ENCODE measurements at places on chromosomes 12 and 14.

GRCh38 chr14:55777877-55778276, 197.9 kb downstream of the KTN1 start:
- no peak for DNase-seq

DNA sequence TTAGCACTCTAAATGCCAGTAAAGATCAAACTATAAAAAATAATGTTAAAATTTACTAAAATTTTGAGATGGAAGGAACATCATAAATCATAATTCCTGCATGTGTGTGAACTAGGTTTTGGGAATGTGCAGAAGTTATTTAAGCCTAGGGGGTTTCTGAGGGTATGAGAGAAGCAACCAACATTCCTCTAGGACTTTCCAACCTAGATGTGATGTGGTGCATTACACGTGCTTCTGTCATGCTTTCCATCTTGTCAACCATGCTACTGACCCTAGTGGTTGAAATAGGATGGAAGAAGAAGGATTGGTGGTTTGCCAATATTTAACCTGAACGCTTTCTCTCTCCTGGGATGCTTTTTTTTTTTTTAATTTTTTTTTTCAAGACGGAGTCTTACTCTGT, 209.3 kb downstream of the AEBP2 start:
- no peak for DNase-seq

- no peak for DNase-seq
Measured at GRCh38 chr14:73784181-73784987, 67.2 kb upstream of the PTGR2 start.

- DNase-seq, result no peak
Measured at GRCh38 chr12:105554223-105554678, 223.8 kb downstream of the C12orf75 start.

GRCh38 chr12:71948390-71948789, 9.7 kb downstream of the TPH2 start:
- no peak for DNase-seq

DNA sequence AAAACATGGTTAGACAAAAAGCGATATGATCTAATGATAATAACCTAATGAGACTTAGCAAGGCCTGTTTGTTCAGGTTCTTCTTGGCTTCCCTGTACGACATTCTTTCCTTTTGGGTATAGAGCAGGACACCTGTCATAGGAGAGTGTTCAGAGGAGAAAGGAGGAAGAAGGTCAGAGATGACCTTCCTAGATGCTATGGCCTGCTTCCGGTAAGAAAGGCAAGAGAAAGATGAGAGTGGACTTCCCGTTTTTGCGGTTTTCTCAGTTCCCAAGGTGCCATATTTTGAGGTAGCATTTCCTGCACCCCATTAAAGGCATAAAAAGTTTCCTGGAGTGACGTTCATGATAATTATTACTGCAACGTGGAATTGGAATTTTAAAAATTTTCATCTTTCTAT, 8.7 kb downstream of the CLEC4E start:
- no peak for DNase-seq

GRCh38 chr12:105961821-105962671, 176.7 kb downstream of the NUAK1 start:
- no peak for DNase-seq

- DNase-seq, result no peak
Measured at GRCh38 chr14:101065246-101065645, 161.7 kb upstream of the RTL1 start.

DNA sequence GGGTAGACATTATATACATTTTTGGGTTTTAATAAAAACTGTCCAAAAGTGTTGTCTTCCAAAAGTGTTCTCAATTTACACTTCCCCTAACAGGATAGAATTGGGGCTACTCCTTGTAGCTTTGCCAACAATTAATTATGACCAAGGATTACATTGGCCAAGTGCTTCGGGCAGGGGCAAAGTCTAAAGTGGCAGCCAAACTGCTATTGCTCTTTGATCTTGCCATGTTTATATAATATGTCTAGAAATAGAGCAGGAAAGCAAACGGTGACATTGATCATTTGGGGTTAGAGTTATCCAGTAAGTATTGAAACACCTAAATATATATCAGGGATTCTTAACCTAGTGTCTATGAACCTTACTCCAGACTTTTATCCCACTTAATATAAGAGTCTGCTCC, 31.2 kb upstream of the IGF1 start:
- DNase-seq, result no peak

- no peak for DNase-seq
Measured at GRCh38 chr12:47353508-47353907, 273.7 kb upstream of the AMIGO2 start.

DNA sequence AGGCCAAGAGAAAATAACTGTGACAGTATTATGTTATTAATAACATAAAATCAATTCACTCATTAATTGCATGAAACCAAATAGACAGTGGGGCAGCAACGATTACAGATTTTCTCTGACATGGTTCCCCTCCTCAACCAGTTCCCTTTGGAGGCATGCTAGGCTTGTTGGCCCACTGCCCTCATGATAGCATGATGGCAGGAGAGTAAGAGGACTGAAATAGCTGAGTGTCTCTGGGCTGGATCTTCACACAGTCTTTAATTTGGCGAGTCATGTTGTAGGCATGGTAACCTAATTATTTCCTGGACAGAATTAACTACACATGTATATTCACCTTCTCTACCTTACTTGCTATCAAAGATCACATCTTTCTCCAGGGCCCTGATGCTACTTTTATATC, 266.2 kb upstream of the PELI2 start:
- DNase-seq, result no peak

DNA sequence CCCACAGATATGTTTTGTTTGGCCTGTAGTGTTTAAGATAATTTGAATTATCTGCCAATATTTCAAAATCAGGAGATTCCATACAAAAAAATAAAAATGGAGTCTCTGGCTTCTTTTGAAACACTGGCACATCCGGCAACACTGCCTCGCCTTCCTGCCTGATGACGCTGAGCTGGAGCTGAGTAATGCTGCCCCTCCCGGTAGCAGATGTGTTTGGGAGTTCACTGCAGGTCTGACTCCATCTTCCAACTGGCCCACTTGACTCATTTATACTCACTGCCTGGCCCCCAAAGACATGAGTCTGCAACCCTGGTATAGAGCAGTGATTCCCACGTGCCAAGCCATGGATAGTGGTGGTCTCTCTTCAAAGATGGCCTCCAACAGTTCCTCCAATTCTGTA, 7.4 kb downstream of the CIT start:
- DNase-seq, result no peak

DNA sequence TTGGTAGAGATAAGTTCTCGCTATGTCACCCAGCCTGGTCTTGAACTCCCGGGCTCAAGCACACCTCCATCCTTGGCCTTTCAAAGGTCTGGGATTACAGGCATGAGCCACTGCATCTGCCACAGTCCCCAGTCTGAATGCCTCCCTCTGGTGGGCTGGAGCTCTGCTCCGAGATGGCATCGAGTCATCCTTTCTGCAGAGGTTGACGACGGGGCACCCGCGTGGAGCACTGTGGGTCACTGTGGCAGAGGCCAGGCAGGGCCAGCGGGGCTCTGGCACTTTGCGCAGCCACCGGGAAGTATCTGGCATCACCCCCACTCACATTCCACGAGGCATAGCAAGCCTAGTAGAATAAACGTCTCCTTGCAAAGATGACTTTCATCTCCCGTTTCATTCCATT, 163.3 kb upstream of the DIO3 start:
- DNase-seq, result no peak

DNA sequence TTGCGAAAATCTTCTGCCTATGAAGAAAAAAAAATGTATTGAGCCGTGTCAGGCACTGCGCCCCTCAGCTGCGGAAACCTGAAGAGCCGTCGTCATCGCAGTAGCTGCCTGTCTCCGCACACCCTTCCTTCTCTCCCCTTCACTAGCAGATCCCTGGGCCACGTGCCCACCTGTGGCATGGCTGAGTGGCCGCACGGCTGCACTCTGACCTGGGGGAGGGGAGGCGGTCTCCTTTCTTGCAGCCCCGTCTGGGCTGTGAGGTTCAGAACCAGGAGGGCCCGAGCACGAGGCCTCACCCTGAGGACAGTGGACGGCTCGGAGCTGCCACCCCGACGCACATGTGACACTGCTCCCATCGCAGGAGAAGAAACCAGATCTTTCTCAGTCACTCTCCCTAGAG, 24.9 kb downstream of the PGAM5 start:
- no peak for DNase-seq

- DNase-seq, result no peak
Measured at GRCh38 chr14:57865066-57865402, 858 bp downstream of the SLC35F4 start.

DNA sequence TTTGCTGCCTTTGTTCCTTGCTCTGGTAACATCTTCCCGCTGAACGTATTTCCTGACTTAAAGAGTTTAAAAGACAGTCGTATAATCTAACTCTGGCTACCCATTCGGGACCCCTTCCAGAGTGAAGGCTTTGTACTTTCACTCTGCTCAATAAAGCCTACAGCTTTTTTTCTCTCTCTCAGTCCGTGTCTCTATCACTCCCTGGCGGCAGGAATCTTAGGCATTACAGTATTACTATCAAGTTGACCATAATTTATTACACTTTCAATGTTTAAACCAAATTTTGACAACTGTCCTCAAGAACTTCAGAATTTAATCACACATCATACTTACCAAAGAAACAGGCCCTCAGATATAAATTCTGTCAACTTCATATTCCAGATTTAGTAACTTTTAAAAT, 967.9 kb downstream of the FSCB start:
- no peak for DNase-seq

GRCh38 chr12:131066886-131067490, 113.3 kb downstream of the ADGRD1 start:
- no peak for DNase-seq

DNA sequence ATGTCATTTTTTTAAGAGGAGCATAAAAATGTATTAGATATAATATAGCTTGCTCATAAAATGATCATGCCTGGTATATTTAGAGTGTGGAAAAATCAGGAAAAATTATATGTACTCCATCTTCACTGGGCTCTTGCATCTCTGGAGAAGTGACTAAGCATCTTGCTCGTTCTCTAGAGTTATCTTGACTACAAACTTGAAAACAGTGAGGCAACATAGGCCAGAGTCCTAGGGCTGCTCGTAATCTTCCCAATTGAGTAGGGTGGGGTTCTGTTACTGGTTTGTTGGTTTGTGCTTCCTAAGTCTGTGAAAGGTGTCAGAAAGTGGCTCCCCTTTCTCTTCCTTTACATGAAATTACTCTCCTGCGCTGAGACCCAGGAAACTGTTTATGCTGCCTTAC, 46.2 kb downstream of the AACS start:
- DNase-seq, result no peak

DNA sequence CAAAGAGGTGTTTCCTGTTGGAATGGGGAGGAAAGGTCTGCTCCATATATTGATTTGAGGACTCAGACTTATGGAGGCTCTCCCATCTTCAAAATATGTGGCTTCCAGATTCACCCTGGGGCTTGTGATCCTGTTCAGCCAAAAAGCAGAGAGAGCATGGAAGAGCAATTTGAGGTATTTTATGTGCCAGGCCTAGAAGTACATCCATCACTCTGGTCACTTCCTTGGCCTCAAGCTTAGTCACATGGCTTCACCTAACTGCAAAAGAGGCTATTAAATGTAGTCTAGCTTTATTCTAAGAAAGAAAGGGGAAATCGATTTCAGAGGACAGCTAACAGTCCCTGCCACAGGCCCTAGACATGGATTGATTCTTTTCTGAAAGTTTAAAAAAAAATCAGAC, 86.2 kb downstream of the C12orf50 start:
- no peak for DNase-seq

- DNase-seq, result peak; percentile 12
Measured at GRCh38 chr12:124032265-124032886, 59.4 kb downstream of the ZNF664 start.

Data from stimulated activated CD4-positive, alpha-beta T cell treated with anti-CD3 and anti-CD28 coated beads, Interleukin-2, amount 100 ng/mL, for 48 hours (primary cell).